Peyer's patch (tissue), 4 donors: ENCODE measurements at places on chromosomes 16 and 17. TPM values are rescaled to one million over a fixed set of nuclear protein-coding genes. Genes with fewer than 3 reads are reported as not detected.
A peak's percentile ranks its signal among the peaks of the same experiment; 100 is the strongest.

- no peak for DNase-seq
Observed at GRCh38 chr17:39599665-39600231, 8.0 kb downstream of the NEUROD2 start.

- DNase-seq = no peak
Observed at GRCh38 chr16:27005386-27005785, 61.3 kb upstream of the C16orf82 start.

GRCh38 chr16:11056090-11056992, 112.0 kb downstream of the CLEC16A start:
- DNase-seq = peak; percentile 34

MAP2K6 gene
- 12.1 TPM for total RNA-seq

CPHXL2 gene
- total RNA-seq = not detected
